ENCODE measurements at places on chromosomes 7 and 10.

DNA sequence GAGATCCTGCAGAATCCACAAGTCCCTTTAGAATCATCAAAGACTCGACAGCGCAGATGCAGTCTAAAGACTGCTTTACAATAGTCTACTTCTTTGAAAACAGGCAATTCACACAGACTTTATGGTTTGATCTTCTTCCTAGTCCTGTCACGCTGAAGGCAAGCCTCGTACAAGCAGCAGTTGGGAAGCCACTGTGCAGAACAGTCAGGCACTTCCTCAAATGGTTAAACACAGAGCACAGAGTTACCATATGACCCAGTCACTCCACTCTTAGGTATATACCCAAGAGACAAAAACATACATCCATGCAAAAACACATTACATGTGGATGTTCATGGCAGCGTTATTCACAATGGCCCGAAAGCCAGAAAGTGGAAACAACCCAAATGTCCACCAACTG is 41.4 kb downstream of the LRRC20 start:
- no peak for DNase-seq

DNA sequence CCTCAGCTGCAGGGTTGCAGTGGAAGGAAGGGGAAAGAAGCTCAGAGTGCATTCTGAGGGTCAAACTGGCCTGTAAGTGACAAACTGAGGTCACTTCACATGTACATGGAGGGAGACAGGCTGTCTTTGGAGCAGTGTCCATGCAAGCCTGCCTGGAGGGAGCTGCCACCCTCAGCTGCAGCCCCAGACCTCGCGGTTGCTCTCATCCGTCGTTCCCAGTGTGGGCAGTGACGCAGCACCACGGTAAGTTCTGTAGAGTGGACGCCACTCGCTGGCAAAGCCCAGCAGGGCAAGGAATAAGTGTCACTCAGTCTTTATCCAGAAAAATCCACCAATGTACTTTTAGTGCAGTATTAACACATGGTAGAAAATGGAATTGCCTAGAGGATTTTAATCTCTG is 225.7 kb downstream of the MGMT start:
- DNase-seq, result no peak

GRCh38 chr10:43680035-43680434 is 31.4 kb upstream of the ZNF32 start:
- DNase-seq, result no peak

DNA sequence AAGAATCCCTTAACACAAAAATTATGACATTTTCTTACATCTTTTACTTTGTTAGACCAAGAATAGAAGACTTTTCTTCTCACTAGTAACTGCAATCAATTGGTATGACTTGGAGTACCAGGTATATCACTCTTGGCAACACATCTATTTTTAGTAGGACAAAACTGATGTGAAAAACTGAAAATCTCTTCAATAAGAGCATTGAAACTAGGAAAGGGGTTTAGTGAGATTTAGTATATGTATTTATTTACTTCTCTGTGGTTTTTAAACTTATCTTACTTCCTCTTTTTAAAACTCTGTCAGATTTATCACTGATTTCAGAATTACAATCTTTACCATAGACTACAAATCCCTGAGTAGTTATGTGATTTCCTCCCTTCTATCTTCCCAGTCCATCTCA is 366.2 kb downstream of the PCDH15 start:
- no peak for DNase-seq

DNA sequence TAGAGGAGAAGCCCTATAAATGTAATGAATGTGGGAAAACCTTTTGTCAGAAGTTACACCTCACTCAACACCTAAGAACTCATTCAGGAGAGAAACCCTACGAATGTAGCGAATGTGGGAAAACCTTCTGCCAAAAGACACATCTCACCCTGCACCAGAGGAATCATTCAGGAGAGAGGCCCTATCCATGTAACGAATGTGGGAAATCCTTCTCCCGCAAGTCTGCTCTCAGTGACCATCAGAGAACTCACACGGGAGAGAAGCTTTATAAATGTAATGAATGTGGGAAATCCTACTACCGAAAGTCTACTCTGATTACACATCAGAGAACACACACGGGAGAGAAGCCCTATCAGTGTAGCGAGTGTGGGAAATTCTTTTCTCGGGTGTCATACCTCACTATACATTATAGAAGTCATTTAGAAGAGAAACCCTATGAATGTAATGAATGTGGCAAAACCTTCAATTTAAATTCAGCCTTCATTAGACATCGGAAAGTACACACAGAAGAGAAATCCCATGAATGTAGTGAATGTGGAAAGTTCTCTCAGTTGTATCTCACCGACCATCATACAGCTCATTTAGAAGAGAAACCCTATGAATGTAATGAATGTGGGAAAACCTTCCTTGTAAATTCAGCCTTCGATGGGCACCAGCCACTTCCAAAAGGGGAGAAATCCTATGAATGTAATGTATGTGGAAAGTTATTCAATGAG is 18.9 kb downstream of the RBAK start:
- DNase-seq, result no peak

- no peak for DNase-seq
Observed at GRCh38 chr10:23981520-23982309, 227.2 kb upstream of the KIAA1217 start.

DNA sequence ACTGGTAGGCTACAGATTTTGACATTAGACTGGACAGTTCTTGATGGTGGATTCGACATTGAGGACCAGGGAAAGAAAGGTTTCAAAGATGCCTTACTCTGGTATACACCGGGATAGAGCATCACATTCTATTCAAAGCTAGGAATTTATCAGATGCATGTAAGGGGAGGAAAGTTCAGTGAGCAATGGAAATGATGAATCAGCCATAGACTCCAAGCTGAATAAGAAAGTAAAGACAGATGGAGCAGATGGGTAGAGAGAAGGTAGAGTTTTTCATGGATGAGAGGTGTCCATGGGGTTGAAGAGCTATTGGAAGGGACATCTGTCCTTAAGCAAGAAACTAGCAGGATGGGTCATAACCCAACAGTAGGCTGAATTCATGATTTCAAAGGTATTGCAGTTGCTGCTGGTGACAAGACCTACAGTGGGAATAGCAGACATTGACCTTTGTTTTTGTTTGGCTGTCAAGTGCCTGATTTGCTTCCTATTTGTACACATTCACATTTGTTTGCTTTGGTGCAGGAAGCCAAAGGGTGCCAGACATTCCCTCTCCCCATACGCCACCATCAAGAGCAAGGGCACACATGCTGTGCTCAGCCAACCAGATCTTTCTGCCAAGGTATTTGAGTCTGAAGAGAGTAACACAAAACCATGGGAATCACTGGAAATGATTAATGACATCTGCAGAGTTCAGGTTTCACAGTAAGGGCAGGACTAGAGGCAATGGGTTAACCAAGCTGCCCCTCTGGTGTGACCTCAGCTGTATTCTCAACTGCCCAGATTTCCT is 8.6 kb upstream of the CACUL1 start:
- DNase-seq, result no peak

- no peak for DNase-seq
Observed at GRCh38 chr10:12872577-12872976, 128.9 kb downstream of the CCDC3 start.

- DNase-seq, result no peak
Observed at GRCh38 chr7:129341816-129342806, 92.1 kb upstream of the STRIP2 start.

DNA sequence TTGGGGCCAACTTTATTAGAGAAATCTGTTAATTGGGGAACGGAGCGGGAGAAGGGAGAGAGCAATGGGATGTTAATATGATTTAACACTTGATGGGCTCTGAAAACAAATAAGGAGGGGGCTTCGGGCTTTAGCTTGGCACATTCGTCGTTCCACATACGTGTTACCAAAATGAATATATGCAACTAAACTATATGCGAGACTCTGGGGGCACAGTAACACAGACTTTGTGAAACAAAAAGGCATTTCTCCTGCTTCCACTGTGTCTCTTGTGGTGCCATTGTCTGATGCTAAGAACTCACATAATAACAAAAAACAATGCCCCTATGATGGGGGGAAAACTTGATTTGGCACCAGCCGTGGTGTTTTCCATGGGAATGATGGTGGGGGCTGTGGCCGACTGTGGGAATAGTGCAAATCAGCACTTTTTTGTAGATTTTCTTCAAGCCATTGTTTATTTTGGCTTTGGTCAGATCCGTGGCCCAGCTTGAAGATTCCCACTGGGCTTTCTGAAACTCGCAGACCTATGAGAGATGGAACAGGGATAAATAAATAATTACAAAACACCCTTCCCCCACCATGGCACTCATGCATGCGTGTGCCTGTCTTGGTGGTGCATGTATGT is 2.2 kb upstream of the MXI1 start:
- no peak for DNase-seq

- DNase-seq, result no peak
Observed at GRCh38 chr7:35605760-35606159, 89.2 kb downstream of the HERPUD2 start.

GRCh38 chr7:34143402-34143801 is 238.1 kb downstream of the BMPER start:
- DNase-seq, result no peak

GRCh38 chr7:121016966-121017365 is 28.5 kb downstream of the CPED1 start:
- no peak for DNase-seq

GRCh38 chr7:24704311-24704710 is 53.0 kb downstream of the GSDME start:
- DNase-seq, result no peak

DNA sequence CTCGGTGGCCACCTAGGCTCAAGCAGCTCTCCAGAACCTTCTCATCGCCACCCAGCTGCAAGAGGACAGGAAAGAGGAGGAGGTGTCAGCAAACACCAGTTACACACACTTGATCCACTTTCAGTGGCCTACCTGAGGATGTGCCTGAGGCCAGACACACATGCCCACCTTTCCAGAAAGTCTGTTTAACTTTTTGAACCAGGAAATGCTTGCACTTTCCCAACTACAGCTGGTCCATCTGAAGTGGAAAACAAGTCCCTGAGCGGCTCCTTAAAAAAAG is 15.7 kb upstream of the CYREN start:
- DNase-seq, result no peak

Data from stimulated activated CD8-positive, alpha-beta memory T cell treated with anti-CD3 and anti-CD28 coated beads, Interleukin-12 subunit alpha, Interleukin-12 subunit beta, amount 100 ng/mL, for 4 hours (primary cell).